H9 (cell line): ENCODE measurements at places on chromosomes 11 and 22.

DNA sequence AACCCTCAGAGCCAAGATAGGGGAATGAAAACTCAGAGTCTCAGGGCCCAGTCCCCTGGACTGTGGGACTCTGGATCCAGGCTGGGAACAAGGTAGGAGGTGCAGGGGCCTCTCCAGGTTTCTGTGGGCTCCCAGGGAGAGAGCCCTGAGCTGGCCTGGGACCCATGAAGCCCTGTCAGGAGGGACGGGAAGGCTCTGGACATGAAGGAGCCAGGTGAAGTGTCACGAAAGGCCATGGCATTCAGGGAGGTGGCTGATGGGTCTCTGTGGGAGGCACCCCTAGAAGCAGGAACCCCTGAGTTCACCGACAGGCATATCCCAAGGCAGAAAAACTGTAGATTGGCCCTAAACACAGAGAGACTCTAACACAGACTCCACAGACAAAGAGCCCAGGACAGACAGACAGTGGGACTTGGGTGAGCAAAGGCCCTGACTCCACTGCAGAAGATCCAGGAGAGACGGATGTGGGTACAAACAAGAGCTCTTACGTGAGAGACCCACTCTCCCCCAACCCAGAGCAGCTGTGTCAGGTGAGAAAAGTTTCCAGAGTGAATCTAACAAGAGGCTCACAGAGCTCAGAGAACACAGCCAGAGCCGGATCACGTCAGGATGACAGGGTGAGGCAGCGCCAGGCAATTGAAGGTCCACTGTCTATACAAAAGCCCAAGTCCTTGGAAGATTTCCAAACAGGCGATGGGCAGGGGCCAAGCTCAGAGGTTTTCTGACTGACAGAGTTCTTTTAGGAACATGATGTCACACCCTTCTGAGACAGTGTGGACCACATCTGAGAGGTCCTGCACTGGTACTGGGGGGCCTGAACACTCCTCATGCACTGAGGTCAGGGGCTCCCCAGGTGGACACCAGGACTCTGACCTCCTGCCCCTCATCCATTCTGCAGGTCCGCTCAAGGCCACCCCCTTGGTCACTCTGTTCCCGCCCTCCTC, 27.4 kb downstream of the IGLL5 start:
- no peak for DNase-seq

GRCh38 chr11:20909995-20910726, 240.8 kb downstream of the NELL1 start:
- no peak for DNase-seq

DNA sequence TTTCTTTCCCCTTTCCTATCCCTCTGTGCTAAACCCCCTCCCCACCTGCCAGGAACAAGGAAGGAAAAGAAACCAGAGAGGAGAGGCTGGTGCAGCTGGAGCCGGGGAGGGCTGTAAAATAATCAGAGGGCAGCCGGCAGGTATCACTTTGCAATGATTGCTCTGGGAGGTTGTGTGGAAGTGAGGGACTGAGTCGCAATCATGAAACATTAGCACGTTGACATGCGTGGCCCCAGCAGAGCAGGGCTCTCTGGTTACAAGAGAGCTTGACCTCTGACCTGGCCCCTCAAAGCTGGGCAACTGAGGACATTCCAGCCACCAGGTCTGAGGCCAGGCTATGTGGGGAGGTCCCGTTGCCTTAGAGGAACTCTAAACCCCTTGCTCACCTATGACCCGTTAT, 170.8 kb upstream of the BDNF start:
- DNase-seq, result no peak

DNA sequence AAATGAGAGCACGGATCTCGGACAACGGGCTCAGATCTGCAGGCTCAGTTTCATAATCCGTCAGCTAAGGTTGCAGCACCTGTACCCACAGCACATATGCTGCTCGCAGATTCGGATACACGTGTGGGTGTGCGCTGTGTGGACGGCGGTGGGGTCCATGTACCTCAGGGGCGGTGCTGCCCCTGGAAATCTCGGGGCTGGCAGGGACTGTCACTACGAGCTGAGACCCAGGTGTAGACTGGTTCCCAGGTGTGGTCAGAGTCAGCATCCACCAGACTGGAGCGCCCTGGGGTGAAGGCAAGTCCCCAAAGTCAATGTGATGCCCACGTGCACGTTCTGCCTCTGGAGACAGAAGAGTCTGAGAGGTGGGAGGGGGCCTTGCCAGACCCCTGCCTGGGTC, 989.3 kb downstream of the BRD1 start:
- no peak for DNase-seq

DNA sequence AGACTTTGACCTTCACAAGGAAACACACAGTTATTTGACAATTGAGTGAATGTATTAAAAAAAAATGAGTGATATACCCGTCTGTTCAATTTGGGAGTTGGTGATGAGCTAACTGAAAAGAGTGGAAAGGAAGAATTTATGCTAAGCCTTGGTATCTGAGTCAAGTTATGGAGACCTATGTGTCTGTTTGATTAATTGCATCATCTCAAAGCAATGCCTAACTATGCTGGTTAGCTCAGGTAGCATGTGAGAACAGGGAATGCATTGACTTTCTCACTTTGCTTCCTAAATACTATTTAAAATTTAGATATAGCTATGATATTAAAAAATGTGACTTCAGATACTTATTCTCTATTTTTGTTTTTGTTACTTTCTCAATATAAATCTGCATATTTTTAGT, 110.5 kb downstream of the DDX10 start:
- no peak for DNase-seq

- no peak for DNase-seq
These were observed 80.3 kb downstream of the BUD13 start for GRCh38 chr11:116692318-116693101.

- DNase-seq, result no peak
These were observed 78.4 kb downstream of the SIK3 start for GRCh38 chr11:117019871-117020270.

DNA sequence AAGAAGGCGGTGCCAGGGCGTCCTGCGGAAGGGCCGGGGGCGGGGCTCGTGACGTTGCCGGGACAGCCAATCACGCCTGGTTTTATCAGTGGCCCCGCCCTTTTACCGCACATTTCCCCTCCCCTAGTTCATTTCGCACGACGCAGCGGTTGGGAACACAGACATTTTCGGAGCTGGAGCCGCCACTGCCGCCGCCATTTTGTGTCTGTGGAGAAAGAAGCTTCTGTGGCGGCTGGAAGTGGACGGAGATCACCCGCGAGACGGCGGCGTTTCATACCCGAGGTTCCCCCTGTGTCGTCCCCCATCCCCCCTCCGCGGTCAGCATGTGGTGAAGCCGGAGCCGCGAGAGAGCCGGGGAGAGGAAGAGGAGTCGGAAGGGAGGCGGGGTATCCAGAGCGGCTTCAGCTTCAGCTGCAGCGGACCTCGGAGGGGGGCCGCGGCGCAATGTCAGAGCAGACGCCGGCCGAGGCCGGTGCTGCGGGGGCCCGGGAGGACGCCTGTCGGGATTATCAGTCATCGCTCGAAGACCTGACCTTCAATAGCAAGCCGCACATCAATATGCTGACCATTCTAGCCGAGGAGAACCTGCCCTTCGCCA, at the start of gene PCF11:
PCF11 (plus strand) TSS at position 136 of the 598 bp plus-strand sequence; CDS start at position 445, 309 bp downstream.
- DNase-seq, result no peak

GRCh38 chr11:26865703-26866102, 128.2 kb upstream of the FIBIN start:
- no peak for DNase-seq

- no peak for DNase-seq
These were observed 137.8 kb downstream of the CSNK2A3 start for GRCh38 chr11:11215058-11215815.

DNA sequence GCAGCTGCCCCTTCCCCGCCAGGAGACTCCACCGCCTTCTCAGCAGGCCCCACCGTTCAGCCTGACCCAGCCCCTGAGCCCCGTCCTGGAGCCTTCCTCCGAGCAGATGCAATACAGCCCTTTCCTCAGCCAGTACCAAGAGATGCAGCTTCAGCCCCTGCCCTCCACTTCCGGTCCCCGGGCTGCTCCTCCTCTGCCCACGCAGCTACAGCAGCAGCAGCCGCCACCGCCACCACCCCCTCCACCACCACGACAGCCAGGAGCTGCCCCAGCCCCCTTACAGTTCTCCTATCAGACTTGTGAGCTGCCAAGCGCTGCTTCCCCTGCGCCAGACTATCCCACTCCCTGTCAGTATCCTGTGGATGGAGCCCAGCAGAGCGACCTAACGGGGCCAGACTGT, 42.6 kb downstream of the PPP2R1B start:
- DNase-seq, result peak; percentile 50

DNA sequence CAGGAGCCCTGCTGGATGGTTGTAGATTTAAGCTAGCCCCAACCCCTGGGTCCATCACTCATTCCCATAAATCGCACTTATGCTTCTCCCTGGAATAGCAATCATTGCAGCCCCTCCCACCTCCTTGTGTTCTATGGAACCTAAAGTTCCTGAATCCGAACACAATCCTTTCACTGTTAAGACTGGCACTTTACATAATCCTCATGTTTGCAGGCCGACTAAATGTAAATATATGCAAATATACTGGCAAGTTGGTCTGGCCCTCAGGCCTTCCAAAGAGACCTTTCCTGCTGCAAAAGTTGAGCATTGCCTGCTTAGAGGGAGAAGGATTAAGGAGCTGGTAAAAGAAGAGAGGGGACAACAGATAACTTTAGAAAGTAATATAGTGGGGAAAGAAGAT, 892.9 kb downstream of the OPCML start:
- no peak for DNase-seq

- no peak for DNase-seq
These were observed 55.8 kb downstream of the MS4A13 start for GRCh38 chr11:60570970-60571369.

- no peak for DNase-seq
These were observed 323.3 kb downstream of the TENM4 start for GRCh38 chr11:79117488-79117887.

DNA sequence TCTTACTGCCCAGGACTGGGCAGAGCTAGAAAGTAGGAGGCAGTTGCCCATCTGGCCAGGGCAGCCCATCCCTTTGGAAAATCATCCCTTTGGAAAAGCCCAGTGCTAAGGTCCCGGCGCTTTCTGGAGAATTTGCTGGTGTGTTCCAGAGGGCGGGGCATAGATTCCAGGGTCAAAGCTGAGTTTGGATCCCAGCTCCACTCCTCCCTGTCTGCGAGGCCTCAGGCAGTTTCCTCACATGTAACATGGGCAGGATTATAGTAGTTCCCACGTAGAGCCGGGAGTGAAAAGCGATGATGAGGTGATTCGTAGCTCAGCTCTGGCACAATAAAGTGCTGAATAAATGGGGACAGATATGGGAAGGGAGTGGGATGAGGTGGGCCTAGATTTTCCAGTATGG, 31.4 kb upstream of the LRRC10B start:
- DNase-seq, result no peak

DNA sequence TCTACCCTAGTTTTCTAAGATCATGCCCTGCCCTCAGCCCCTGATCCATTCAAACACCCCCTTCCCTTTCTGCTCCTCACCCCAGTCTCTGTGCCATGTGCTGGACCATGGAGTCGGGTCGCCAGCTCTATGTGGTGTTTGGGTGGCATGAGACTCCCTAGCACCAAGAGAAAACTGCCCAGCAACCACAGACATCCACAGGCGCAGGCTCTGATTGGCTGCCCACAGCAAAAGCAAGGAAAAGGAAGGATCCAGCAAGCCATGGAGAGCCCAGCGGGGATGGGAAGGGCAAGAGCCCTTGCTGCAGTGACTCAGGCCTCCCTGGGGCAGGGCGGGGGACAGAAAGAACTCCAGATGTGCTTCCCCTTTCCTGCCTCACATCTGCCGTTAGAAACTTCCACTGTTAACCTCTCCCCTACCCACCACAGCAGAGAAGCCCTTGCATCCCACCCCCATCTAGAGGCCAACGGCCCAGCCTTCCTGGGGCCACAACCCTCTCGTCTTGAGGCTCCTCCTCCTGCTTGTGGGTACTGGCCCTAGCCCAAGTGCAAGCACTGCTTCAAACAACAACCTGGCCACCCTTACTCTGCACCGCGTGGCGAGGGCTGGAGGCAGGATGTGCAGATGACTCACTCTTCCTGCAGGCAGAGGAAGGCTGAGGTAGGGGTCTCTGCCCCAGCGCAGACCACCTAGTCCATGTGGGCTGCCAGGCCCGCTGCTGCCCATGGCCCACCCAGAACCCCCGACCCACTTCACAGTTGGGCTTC, 9.7 kb upstream of the AHNAK start:
- DNase-seq, result peak; percentile 90

DNA sequence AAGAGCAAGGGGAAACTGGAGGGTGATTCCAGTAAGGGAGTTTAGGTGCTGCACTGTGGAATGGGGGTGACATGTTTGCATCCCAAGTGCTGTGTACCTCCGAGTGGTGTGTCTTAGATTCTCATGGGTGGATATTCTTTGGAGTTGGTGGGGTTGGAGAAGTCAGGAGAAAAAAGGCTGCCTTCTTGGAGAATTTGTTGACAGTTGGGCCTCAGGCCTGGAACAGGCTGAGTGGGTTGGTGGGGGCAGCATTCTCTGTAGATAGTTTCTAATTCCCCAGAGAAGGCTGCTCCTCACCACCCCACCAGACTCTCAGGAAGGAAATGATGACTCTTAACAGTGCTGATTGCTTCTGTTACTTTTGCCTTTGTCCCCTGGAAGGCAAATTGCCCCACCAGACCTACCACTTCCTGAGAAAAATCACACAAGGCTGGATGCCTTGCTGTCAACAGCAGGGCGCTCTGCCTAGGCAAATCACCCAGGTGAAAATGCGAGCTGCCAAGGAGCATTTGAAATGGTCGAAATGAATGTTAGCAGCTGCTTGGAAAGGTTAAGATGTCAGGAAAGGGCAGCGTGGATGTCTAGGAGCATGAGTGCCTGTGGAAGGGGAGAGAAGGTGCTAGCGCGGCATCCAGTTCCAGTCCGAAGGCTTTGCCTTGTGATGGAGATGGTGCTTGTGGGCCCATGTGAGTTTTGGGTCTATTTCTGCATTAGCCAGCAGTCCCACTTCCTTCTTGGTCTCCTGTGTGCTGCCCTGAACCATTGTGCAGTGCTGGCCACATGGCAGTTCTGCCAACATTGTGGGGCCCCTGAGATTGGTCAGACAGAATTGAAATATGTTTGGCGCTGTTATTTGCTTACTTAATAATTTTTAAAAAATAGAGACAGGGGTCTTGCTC, 29.7 kb upstream of the SORL1-AS1 start:
- no peak for DNase-seq

GRCh38 chr11:97140885-97141494, 751.2 kb downstream of the JRKL start:
- DNase-seq, result no peak

DNA sequence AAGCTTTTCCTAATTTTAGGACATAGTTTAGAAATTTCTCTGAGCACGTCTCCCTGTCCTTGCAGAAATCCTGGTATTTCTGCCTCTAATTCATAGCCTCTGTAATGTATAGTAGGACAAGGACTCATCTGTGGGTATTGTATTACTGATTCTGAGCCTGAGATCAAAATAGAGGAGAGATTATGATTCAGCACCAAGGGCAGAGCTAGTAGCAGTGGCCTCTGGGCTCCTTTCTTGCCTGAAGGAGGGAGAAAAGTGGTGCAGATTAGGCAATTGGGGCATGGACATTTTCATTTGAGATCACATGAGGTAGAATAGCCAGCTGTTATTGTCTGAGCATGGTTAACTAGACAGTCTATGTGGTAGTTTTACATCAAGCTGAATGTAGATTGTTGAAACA, 2.8 kb downstream of the MADD start:
- DNase-seq, result no peak

GRCh38 chr11:16013649-16014275, 342.6 kb downstream of the SOX6 start:
- no peak for DNase-seq

- peak; percentile 38 for DNase-seq
These were observed 77.7 kb downstream of the ME3 start for GRCh38 chr11:86594746-86595145.

- DNase-seq, result no peak
These were observed 782 bp downstream of the TMEM109 start for GRCh38 chr11:60914633-60915247.

- no peak for DNase-seq
These were observed 33.3 kb downstream of the APOL6 start for GRCh38 chr22:35681454-35682052.

GRCh38 chr22:32617903-32618302, 143.3 kb downstream of the FBXO7 start:
- DNase-seq, result no peak
